Esophagus squamous epithelium (tissue), 5 donors: ENCODE measurements at places on chromosomes 16 and 17. TPM values are rescaled to one million over a fixed set of nuclear protein-coding genes. Genes with fewer than 3 reads are reported as not detected.
A peak's percentile ranks its signal among the peaks of the same experiment; 100 is the strongest.

DNA sequence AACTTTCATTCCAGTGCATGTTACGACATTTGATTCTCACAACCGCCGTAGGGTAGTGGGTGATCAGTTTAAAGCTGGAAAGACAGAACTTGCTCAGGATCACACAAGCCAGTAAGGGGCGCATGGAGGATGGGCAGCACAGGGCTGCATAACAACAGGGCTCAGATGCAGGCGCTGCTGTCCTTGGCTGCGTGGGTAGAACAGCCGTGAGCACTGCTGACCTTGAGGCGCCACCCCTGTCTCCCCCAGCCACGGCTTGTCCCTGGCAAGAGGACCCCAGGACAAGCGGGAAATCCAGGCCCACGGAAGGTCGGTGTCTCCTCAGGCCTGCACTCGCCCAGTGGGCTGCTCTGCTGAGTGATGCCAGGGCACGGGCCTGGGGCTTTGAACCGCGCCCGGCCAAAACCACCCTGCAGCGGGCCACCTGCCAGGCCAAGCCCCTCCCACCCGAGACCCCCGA lies 84.7 kb downstream of the LMF1 start:
- no peak for DNase-seq

CDRT4 gene
- total RNA-seq, result 3.9 TPM

GRCh38 chr16:64469906-64470702 lies 651.8 kb downstream of the CDH11 start:
- DNase-seq, result no peak

DNA sequence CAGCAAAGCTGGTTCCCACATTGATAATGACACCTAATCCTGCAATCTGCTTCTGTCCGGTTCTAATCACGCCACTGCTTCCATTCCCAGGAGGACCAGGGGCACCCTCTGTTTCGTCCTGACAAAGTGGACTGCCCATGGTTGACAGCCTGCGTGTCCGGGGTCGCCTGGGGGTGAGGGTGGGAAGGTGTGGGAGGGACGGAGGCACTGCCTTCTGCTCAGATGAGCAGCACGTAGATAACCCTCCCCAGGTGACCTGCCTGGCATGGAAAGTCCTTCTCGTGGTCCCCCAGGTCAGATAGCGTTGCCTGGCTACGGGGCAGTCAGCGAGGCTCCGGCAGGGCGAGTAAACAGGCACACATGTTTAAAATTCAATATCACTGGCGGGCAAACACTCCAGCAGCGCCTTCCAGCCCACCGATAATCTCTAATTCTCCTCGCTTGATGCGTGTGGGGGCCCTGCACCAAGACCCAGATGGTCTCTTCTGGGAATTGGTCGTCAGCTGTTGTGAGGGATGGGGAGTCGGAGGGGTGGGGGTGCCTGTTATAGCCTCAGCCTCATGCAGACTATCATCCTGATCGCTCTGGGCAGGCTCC lies 132.2 kb downstream of the RAP1GAP2 start:
- no peak for DNase-seq

GRCh38 chr17:45143767-45144198 lies 4.5 kb upstream of the HEXIM1 start:
- DNase-seq, result no peak

DNA sequence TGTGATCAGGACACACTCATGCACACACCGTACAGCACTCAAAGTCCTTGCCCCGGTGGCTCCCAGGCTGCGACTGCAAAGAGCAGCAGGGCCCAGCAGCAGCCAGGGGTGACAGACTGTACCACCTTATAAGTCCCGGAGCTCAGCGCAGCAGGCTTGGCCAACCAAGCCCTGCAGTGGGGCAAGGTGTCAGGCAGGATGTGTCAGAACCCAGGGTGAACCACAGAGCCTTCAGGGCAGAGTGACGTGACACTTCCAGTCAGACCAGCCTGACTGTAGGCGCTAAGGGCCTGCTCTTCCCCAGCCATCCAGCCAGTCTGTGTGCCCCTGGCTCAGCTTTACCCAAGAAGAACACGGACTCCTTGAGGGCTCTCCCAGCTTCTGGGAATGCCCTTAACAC lies 204.1 kb downstream of the COPRS start:
- DNase-seq, result no peak

DNA sequence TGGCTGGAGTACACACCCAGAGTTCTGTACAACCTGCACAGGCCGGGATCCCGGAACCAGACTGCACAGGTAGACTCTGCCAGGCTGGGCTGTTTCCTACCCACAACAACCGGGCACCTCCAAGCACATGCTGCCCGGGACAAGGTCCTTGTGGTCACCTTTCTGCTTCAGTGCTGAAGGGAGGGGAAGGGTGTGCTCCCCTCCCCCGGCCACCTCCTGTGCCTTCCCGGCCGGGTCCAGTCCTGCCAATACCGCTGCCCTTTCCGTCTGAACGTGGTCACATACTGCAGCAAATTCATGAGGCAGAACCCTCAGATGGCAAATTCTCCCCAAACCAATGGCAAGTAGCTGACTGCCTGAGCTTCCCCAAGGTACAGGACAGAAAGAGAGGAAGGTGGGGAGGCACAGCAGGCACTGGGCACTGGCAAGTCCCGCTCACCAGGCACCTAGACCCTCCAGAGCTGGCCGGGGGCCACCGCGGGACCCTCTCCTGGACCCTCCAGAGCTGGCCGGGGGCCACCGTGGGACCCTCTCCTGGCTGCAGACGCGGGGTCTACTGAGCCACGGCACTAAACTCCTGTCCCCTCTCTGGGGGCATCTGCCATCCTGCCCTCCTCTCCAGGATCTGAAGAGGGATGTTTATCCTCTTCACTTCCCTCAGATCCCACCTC lies 22.8 kb downstream of the SLC43A2 start:
- DNase-seq, result no peak

GRCh38 chr16:82605863-82606620 lies 20.7 kb upstream of the CDH13 start:
- DNase-seq, result no peak

GRCh38 chr17:75524970-75525805 lies at the start of gene LLGL2:
TSS of gene LLGL2 (plus strand) at chr17:75525697. CDS start at chr17:75543427, 17,730 bp downstream.
- peak; percentile 37 for DNase-seq

DNA sequence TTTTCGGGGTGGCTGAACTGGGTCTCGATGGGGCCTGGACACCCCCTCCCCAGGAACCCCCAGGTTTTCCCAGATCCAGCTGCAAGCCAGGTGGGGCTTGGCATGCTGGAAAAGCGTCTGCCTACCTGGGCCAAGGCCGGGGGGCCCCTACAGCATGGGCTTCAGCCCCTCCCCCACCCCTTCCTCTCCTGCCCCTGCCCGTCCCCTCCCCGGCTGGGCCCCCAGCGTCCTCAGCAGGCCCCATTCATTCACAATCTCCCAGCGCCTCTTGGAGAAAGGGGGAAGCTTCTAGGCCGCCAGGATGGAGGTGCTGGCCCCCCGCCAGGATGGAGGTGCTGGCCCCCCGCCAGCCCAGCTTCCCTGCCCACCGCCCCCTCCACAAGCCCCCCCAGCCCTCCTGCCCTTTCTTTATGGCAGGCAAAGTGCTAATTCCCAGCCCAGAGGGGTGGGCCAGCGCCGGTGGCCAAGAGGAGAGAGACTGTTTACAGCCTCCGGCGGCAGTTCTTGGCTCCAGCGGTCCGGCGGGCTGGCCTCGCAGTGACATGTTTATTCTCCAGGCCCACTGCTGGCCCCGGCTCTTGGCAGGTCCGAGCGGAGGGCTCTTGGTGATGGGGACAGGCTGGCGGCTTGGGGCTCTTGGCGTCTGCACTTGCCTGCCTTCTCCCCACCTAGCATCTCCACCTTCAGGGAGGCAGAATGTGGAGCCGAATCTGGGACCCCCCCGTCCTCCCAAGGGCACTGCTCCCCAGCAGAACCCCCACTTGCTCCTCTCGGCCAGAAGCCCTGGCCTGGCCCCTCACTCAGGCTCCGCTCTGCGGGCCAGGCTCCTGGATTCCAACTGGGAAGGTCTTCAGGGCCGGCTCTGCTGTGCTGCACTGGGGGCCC lies 94.4 kb upstream of the CIBAR2 start:
- DNase-seq, result no peak

TMEM92 gene
- total RNA-seq, result not detected

DNA sequence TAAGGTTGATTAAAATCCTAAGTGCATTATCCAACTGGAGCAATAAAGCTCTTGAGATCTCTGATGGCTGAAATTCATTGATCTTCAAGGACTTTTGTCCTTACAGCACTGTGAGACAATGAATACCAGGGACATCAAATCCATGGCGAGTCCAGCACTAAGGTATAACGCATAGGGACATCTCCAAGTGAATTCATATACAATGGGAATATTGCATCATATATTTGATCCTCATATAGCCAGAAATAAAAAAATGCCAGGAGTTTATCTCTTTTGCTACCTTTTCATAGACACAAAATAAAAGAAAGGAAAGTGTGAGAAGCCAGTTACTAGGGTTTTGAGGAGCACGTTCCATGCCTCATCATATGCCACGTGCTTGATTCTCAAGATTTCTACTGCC lies 112.5 kb upstream of the CDH13 start:
- no peak for DNase-seq

FAM117A gene
- total RNA-seq, result 7.5 TPM

GRCh38 chr16:66895999-66896398 lies 15.7 kb downstream of the PDP2 start:
- DNase-seq, result no peak

- no peak for DNase-seq
Observed at GRCh38 chr16:27678955-27679354, 129.0 kb downstream of the KATNIP start.

DNA sequence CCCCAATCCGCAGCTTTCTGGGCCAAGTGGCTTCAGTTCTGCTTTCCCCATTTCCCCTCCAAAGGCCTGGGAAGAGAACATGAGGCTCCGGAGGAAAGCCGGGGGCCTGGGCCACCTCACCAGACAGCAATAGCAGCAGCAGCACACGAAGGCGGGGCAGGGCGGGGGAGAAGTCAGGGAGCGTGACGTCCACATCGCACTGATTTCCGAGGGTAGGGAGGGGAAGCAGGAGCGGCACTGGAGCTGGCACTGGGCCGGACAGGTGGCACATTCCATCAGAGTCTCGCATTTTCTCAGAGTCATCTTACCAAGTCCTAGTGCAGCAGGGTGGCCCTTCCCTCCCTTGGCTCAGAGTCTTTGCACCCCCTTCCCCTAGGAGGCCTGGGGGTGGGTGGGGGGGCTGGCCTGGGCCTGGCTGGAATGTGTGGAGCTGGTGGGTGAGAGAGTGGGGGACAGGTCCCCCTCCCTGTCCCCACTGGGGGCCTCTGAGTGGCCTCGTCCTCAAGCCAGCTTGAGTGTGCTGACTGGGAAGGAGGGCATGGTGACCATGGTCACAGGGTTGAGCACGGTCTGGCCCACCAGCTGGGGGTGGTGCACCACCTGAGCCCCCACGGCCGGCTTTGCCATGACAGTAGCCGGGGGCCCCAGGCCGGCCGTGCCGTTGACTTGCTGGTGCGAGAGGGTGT lies 14.3 kb downstream of the MNT start:
- DNase-seq, result no peak

KRTAP1-1 gene
- not detected for total RNA-seq

DNA sequence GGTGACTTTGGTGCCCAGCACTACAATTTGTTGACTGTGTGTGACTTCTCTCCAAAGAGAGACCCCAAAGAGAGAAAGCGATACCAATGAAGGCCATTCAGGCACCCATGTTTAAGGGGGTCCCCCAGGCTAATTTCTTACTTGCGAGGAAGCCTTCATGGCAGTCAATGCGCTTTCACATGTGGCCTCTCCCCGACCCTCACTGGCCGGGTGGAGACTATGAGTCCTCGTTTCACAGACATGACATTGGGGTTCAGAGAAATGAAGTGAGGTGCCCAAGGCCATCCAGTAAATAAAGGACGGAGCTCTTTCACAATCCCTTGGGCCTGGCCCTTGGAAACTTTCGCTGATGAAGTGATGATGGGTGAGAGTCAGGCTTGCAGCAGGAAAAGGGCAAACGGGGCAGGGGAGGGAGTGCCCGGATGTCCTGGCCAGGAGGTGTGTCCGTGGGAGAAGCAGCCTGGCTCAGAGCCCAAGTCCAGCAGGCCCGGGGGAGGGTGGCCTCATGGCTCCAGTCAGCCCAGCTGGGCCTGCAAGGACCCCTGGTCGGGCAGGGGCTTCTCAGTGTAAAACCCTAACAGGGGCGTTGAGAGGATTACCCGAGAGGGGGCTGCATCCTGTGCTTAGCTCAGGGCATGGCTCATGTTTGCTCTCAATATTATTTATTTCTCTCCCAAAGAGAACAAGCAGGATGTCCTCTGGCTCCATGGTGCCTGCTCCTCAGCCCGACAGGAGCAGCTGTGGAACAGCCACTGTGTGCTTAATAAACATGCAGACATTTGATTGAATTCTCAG lies 14.7 kb downstream of the TBX2 start:
- no peak for DNase-seq

GRCh38 chr17:63930951-63931575 lies 1.1 kb downstream of the CD79B start:
- DNase-seq, result no peak

GRCh38 chr16:28597692-28598261 lies 927 bp upstream of the SULT1A2 start:
- DNase-seq, result no peak

- DNase-seq, result no peak
Observed at GRCh38 chr17:7560172-7561027, 1.3 kb upstream of the SENP3 start.

GRCh38 chr17:62058611-62059010 lies 6.5 kb downstream of the MED13 start:
- DNase-seq, result no peak

C16orf89 gene
- total RNA-seq, result 0.38 TPM

DNA sequence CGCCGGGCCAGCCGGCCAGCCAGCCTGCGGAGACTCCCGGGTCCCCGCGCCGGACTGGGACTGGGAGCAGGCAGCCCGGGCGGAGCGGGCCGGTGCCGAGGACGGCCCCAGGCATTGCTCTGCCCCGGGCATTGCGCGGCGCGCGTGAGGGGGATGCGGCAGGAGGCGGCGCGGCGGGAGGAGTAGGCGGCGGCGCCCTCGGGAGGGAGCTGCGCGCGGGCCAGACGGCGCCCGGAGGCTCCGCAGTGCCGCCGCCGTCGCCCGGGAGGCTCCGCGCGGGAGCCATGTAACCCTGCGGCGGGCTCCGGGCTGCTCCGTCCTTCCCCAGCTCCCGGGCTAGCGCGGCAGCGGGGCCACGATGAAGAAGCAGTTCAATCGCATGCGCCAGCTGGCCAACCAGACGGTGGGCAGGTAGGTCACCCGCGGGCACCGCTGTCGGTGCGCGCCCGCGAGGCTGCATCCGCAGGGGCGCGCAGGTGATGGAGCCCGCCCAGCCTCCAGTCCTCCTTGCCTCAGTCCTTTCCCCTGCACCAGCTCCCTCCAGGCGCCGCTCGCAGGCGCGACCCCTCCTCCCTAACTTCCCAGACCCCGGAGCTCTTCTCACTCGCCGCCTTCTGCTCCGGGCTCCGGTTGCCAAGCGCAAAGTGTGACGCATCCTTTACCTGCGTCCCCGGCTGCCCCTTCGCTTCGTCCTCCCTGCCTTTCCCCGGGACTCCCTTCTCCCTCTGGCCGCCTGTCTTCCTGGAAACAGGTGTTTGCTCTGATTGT lies at the start of gene ARHGAP44:
ARHGAP44 (plus strand) TSS at position 18 of the 768 bp plus-strand sequence; CDS start at position 359, 341 bp downstream.
- DNase-seq, result no peak

GRCh38 chr16:56421976-56422669 lies 3.2 kb downstream of the AMFR start:
- no peak for DNase-seq

IL17C gene
- total RNA-seq, result not detected

GRCh38 chr17:40614431-40615067 lies 33.1 kb downstream of the SMARCE1 start:
- DNase-seq, result no peak
